ENCODE measurements at places on chromosomes 4 and X.

GRCh38 chrX:75278991-75279390, 5.1 kb downstream of the UPRT start:
- no peak for DNase-seq

- no peak for DNase-seq
Measured at GRCh38 chrX:39958850-39959249, 138.9 kb downstream of the BCOR start.

- DNase-seq, result no peak
Measured at GRCh38 chrX:100194082-100194775, 215.8 kb downstream of the PCDH19 start.

DNA sequence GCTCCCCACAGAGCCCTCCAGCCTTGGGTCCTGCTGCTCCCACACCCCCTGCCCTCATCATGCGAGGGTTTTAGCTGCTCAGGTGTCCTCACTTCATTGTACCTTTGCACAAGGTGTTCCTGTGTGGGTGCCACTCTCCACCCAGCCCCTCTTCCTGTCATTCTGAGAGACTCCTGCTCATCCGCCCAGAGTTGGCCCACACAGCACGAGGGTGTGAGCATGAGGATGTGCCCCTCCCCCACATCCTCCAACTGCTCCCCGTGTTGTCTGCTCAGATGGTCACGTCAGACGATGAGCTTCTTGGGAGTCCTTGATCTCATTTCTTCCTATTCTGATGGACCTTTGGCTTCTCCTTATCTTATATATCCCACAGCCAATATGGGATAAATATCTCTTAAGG, 53.2 kb downstream of the HTT-AS start:
- no peak for DNase-seq

- no peak for DNase-seq
Measured at GRCh38 chr4:168098248-168098717, 5.9 kb downstream of the ANXA10 start.

GRCh38 chrX:39631276-39632229, 466.2 kb downstream of the BCOR start:
- no peak for DNase-seq

- DNase-seq, result peak; percentile 45
Measured at GRCh38 chrX:22063284-22063683, 31.2 kb downstream of the PHEX start.

DNA sequence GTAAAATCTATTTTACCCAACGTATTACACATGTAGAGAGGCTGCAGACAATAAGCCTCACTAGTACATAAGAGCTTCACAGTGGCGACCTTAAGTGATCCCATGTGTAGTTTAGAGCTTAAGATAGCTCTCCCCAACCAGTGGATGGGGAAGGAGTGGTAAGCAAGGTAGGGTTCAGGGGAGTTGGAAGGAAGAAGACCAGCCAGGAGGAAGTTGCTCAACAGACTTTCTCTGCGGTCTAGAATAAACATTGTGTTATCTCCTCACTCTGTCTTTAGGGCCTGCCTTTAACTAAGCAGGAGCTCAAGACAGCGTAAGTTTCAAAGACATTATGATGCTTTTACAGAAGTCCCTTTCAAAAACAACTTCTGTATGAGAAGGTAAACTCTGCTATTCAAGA, 16.8 kb downstream of the MEPE start:
- DNase-seq, result no peak

DNA sequence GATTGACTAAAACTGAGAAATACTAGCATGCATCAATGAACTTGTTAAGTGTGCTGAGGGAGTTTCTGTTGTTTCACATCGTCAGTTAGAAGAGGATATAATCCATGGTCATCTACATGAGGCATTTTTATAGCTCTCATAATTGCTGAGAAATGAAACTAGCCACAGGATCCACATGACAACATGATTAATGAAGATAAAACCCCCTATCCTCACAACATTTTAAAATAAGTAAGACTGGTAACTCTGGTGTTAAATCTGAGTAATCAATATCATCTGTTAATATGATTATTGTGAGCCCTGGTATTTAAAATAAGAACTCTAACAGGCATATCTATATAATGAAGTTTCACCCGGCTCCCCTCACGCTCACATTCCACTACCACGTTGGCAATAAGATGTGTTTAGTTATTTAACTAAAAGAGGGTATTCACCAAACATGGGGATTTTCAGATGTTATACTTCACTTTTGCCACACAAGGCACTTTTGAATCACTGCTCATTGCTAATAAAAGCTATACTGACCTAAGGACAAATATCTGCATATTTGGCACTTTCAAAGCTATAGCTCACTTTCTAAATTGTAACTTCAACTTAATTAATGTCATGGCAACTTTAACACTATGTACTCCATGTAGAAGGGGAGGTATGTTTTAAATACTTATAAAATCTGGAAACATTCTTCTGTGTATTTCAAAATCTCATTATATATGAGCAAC, 6.7 kb downstream of the UNC5C start:
- DNase-seq, result no peak

- DNase-seq, result peak; percentile 9
Measured at GRCh38 chrX:20459410-20460350, 193.0 kb upstream of the RPS6KA3 start.

GRCh38 chrX:28170713-28171112, 189.5 kb upstream of the DCAF8L1 start:
- DNase-seq, result no peak

GRCh38 chrX:25925946-25926345, 212.2 kb upstream of the MAGEB18 start:
- DNase-seq, result no peak

DNA sequence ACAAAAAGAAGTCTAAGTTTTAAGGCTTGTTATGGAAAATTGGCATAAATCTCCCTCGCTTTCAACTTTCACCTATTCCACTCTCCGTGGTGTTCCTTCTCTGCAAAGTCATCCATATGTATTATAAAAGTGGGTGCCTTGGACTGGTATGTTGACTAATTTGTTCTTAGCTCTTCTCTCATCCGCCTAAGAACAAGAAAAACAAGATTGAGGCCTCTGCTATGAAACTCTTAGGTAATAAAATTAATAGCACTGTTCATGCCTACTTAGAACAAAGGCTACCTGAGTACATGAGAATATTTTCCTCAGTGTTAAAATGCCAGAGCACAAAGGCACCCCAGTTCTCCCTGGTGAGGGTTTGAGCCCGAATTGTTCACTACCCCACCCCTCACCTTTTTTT, 1.3 kb downstream of the CNGA1 start:
- no peak for DNase-seq

GRCh38 chrX:39309721-39310152, 508.5 kb downstream of the MID1IP1 start:
- peak; percentile 25 for DNase-seq

DNA sequence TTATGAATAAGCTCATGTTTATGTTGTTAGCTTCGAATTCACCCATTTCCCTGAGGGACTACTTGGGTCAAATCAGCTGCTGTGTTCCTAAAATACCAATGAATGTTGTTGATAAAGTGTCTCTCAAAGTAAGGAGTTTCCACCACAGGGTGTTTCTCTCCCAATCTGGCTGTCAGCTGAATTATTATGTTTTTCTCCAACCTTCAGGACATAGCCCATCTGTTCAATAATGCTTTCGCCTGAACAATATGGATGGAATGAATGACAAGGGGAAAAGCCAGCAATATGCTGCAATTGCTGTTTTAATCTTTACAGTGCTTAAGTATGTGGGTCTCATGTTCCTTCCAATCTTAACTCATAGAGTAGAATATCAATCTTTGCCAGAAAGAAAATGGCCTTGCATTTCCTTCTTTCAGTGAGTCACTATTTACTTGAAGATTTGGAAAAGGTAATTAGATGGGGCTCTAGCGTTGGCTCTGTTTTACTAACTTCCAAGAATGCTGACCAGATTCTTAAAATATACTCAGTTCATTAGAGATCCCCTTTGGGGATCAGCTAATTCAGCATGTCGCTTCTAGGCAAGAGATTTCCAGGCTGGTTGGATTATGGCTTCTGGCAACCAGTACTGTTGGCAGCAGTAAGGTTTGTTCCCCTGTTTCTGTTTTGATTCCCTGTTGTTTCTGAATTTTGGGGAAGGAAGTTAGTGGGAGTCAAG, 410.5 kb downstream of the PPP3CA start:
- no peak for DNase-seq

GRCh38 chr4:153523941-153524386, 57.8 kb downstream of the TMEM131L start:
- no peak for DNase-seq

DNA sequence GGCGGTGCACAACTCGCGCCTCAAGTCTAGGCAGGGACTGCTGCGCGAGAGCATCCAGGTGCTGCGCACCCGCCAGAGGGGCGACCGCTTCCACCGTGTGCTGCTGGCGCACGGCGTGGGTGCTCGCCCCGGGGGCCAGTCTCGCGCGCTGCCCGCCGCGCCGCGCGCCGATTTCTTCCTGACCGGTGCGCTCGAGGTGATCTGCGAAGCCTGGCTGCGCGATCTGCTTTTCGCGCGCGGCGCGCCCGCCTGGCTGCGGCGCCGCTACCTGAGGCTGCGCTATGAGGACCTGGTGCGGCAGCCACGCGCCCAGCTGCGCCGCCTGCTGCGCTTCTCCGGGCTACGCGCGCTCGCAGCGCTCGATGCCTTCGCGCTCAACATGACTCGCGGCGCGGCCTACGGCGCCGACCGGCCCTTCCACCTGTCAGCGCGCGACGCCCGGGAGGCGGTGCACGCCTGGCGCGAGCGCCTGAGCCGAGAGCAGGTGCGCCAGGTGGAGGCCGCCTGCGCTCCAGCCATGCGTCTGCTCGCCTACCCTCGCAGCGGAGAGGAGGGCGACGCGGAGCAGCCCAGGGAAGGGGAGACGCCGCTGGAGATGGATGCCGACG, 1.3 kb downstream of the CHST7 start:
- no peak for DNase-seq

DNA sequence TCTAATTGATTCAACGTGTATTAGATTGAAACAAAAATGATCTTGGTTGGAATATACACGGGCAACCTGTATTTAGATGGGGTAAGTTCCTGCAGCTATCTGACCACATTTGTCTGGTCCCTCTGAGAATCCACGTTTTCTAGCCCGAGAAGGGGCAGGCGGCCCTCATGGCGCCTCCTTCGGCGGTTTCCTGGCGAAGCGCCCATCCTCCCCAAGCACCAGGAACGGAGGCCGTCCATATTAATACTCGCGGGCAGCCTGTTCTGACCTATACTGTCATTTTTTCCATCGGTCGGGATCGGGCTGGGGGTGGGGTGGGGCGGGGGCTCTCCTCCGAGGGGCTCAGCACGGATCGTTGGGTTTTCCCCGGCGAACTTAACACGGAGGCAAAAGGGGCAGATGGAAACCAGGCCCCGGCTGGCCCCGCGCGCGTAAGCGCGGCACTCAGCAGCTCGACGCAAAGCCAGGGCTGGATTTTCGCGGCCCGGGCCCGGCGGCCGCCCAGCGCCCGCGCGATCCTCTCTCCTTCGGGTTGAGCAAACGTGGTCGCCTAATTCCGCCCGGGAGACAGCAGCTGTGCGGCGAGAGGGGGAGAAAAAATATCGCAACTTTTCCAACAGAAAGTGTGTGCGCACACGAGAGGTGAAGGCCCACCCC, 77.2 kb upstream of the BCOR start:
- peak; percentile 38 for DNase-seq

DNA sequence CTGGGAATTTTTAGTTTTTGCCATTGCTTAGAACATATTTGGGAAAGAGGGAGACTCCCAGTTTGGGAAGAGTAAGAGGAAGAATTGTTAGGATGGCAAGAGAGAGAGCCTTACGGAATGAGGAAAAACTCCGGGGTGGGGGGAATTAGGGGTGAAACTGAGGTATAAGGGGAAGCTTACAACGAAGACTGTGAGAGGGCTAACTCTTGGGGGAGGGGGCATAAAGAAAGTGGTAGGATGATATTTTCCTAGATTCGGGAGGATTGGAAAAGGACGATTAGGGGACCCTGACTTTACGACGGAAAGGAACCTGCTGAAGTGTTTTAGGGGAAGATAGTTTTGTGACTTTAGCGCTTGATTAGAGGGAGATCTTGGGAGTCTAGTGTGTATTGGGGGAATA, 86.2 kb upstream of the HPRT1 start:
- no peak for DNase-seq

DNA sequence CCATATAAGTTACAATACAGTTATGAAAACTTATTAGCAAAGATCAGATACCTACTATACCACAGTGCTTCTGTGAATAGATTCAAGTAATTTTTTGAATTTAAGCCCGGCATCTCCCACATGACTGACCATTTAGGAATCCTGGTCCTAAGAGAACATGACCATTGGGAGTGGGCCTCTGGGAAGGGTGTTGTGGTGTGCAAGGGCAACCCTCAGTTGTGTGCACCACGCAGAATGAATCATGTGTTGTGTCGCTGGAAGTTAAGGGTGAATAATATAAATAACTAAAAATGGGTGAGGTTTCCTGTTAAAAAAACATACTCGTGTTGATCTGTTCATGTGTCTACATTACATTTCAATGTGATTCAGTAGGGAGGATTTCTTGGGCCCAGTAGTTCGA, 15.5 kb downstream of the CPE start:
- no peak for DNase-seq

GRCh38 chr4:40579983-40580382, 49.7 kb downstream of the RBM47 start:
- DNase-seq, result no peak

- DNase-seq, result no peak
Measured at GRCh38 chrX:107834275-107835201, 8.9 kb downstream of the MID2 start.

GRCh38 chr4:121112530-121112929, 40.2 kb upstream of the NDNF start:
- no peak for DNase-seq

GRCh38 chr4:81914623-81915022, 442.9 kb upstream of the RASGEF1B start:
- no peak for DNase-seq

GRCh38 chr4:2898001-2898400, 54.4 kb downstream of the ADD1 start:
- DNase-seq, result no peak

- DNase-seq, result no peak
Measured at GRCh38 chr4:53371049-53371448, 5.2 kb upstream of the SCFD2 start.

- no peak for DNase-seq
Measured at GRCh38 chr4:47830265-47831025, 7.4 kb downstream of the CORIN start.

DNA sequence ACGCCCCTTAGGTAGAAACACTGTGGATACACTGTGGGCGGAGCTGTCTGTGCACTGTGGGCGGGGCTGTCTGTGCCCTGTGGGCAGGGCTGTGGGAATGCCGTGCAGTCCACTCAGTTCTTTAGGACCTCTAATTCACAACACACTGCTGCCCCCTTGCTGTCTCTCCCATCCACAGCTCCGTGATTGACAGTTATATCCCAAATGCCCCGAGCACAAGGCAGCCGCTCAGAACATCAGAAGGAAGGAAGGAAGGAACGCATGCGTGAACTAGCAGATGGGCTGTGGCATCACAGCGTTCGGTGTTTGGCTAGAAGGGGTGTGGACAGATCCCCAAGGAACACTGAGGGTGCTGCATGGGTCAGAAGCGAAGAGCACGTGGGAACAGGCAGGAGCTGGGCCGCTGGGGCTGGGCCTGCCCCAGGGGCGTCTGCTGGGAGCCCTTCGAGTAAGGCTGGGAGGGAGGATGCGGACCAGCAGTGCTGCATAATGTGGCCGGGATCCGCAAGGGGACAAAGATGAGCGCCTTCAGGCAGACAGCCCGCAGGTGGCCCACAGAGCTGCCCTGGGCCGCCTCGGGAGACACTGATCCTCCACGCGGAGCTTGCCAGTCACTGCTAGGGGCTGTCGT, 29.8 kb downstream of the ACOX3 start:
- no peak for DNase-seq

Measured in stimulated activated CD8-positive, alpha-beta memory T cell treated with anti-CD3 and anti-CD28 coated beads, Interleukin-7, amount 100 ng/mL, for 48 hours (primary cell).